IMR-90 (cell line): ENCODE measurements at places on chromosomes 1 and 21. TPM values are rescaled to one million over a fixed set of nuclear protein-coding genes. Genes with fewer than 3 reads are reported as not detected.

PDPN gene
- polyA plus RNA-seq: 0.16 and 0.31 TPM in 2 replicates

DNA sequence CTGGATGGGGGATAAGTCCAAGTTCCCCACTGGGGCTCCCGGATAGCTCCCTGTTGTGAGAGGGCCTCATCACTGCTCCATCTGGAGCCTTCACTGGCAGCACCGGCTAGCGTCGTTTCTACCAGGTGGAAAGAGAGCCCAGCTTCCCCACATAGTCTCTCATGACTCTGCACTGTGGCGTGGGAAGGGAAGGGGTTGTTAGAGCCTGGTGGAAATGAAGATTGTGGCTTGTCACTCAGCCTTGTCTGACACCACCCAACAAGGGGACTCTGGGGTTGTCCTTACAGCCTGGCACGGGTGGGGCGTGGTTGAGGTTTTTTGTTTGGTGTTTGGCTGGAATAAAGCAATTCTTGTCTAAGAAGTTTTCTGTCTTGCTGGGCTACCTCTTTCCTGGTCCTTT is 94.6 kb downstream of the ADARB1 start:
- no peak for DNase-seq

DNA sequence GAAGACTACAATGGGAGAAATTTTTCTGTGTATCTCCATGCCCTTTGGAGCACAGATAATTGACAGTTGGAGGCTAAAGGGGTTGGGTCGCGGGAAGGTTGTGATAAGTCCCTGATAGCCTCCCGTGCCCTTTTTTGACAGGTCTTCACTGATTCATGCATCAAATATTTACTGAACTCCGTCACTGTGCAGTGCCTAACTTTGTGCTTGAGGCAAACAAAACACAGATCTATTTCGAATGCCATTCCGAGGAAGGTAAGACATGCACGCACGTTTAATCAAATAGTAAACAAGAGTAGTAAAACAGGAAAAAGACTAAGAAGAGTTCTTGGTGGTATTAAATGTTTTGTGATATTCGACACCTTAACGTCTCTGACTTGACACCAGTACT is 494 bp upstream of the PIP5K1A start:
- no peak for DNase-seq

DNA sequence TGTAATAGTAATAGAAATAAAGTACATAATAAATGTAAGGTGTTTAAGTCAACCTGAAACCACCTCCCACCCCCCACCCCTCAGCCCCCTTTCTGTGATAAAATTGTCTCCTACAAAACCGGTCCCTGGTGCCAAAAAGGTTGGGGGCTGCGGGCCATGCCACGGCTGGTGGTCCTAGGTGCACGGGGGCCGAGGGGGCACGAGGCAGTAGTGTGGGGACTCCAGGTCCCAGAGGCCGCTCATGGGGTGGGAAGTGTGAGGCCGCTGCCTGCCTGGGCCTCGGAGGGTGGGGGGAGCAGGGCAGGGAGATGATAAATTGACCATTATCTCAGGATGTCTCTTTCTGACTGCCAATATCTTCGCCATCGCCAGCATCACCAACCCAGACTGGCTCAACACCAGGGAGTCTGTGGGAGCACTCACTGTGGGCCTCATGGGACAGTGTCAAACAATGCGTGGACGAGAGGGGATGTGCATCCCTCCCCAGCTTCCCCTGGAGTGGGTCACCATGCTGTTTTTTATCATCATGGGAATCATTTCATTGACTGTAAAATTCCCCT is 6.5 kb downstream of the ZBTB17 start:
- DNase-seq: no peak

GRCh38 chr1:151311011-151311410 is 16.2 kb downstream of the PI4KB start:
- DNase-seq: peak; percentile 19

DNA sequence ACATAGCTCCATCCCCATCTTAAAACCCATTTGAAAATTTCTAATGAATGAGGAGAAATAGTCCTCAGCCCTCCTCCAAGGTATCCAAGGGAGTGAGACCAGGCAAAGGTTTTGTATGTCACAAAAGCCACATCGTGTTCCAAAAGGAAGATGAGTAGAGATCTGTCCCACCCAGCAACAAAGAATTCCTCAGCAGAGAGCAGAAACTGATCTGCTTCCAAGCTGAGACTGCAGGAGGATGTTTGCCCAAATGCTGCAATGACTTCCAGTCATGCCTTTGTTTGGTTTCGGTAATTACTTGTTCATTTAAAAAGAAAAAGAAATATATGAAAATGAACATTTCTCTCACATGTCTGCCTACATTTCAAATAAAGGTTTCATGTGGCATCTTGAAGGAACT is 186.9 kb downstream of the SETD4 start:
- DNase-seq: no peak
